Activated naive CD8-positive, alpha-beta T cell treated with anti-CD3 and anti-CD28 coated beads, Interleukin-2, amount 50 U/mL, for 16 hours (primary cell): ENCODE measurements at places on chromosomes 2 and 18.

GRCh38 chr18:37565977-37566478, 430 bp upstream of the CELF4 start:
- DNase-seq, result no peak

GRCh38 chr2:24040511-24040910, 6.7 kb downstream of the WDCP start:
- no peak for DNase-seq

GRCh38 chr18:55089610-55090009, 130.3 kb upstream of the CCDC68 start:
- no peak for DNase-seq

DNA sequence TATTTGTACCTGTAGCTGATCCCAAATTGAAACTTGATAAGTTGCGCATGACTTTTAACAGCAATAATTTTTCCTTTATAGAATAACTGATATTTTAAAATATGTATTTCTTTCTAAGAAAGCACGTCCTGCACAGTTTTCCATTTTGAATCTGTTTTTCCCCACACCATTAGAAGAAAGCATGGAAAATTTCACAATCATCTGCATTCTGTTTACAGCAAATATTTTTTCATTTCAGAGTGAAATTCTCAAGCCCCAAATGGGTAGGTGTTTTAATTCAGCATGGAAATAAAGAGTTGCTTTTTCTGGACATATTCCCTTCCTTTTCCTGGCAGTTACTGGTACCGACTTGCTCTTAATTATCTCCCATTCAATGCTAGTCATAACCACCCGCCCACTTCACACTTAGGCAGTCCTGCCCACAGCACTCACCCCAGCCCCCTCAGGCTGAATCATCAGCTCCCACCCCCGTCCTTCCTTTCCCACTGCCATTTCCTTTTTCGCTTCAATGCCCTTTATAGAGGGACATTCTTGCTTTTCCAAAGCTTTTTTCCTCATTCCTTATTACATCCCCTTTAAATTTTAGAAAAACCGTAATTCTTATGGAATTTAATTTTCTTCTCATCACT, 89.2 kb upstream of the GLS start:
- DNase-seq, result peak; percentile 1
